ENCODE measurements at places on chromosomes 12 and 14. TPM values are rescaled to one million over a fixed set of nuclear protein-coding genes. Genes with fewer than 3 reads are reported as not detected.

ABCC9 gene
- total RNA-seq = under 0.01 TPM

ACOT4 gene
- total RNA-seq = 0.99 TPM

WSB2 gene
- 174 TPM for total RNA-seq

MLEC gene
- 27.4 TPM for total RNA-seq

HIGD1C gene
- not detected for total RNA-seq

MYF5 gene
- total RNA-seq = not detected

KRT6A gene
- not detected for total RNA-seq

ADCY4 gene
- 34.9 TPM for total RNA-seq

KRT8 gene
- 11.3 TPM for total RNA-seq

KIF26A gene
- 6.1 TPM for total RNA-seq

TPH2 gene
- total RNA-seq = not detected

SLC38A6 gene
- total RNA-seq = 7.7 TPM

GPR84 gene
- total RNA-seq = under 0.01 TPM

DAO gene
- not detected for total RNA-seq

TPI1 gene
- total RNA-seq = 967 TPM

C12orf50 gene
- total RNA-seq = not detected

ARF6 gene
- total RNA-seq = 40.3 TPM

NKX2-8 gene
- total RNA-seq = not detected
